Heart right ventricle (tissue), 16 donors: ENCODE measurements at places on chromosomes 6 and 20. TPM values are rescaled to one million over a fixed set of nuclear protein-coding genes. Genes with fewer than 3 reads are reported as not detected.

Gene CST5
- total RNA-seq: not detected

Gene SALL4
- not detected for total RNA-seq

DNA sequence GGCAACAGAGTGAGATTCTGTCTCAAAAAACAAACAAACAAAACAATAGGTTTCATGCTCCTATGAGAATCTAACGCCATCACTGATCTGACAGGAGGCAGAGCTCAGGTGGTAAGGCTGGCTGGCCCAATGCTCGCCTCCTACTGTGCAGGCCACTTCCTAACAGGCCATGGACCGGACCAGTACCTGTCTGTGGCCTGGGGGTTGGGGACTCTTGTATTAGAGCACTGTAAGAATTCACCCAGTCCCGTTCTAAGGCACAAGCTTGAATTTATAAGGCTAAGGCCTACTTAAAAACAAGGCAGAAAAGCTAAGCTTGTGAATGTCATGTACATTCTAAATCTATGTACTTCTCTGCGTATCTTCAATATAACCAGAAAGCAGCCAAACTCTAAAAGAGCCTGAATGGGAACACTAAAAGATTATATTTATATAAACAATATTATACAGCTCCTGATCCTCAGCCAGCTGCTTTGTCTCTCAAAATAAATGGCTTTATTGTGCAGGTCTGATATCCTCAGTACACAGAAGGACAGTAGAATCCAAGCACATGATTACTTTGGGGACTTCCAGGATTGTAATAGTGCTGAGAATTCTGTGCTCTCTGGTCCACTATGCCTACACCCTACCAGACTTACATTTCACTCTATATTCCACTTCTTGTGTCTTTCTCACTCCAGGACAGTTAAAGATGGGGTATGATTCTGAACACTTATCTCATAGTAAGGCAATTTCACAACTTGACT lies 64.5 kb upstream of the DST start:
- no peak for DNase-seq

- DNase-seq: no peak
These were observed 531.8 kb downstream of the UTRN start for GRCh38 chr6:144816936-144817335.
